ENCODE measurements at places on chromosomes 5 and 9.

GRCh38 chr9:125631391-125632085 is 75.5 kb downstream of the MAPKAP1 start:
- no peak overlapping the region for H3K27ac ChIP-seq
- no peak for DNase-seq
- no peaks in the 10 kb centered on the region for H3K4me1 ChIP-seq
- H3K36me3 ChIP-seq: no peaks in the 10 kb centered on the region
- H3K27me3 ChIP-seq: no peaks in the 10 kb centered on the region
- no peak overlapping the region for H3K4me3 ChIP-seq

DNA sequence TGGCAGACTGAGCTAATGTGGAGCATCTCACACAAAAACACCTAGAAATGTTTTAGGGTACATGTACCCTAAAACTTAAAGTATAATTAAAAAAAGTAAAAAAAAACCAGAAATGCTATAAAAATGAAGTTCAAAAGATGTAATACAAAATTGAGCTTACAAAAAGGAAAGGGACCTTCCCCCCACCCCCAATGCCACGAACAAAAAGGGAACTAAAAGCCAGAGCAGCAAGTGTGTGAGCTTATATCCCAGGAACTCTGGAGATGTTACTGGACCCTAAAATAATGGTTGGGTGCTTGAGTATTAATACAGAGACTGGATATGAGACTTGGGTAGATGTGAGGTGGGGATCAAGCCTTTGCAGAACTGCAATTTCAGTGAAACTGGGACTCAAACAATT is 11.0 kb downstream of the SPATA9 start:
- DNase-seq: no peak
- H3K4me3 ChIP-seq: no peak overlapping the region
- no peaks in the 10 kb centered on the region for H3K36me3 ChIP-seq
- no peak overlapping the region for H3K27ac ChIP-seq
- no peaks in the 10 kb centered on the region for H3K27me3 ChIP-seq

DNA sequence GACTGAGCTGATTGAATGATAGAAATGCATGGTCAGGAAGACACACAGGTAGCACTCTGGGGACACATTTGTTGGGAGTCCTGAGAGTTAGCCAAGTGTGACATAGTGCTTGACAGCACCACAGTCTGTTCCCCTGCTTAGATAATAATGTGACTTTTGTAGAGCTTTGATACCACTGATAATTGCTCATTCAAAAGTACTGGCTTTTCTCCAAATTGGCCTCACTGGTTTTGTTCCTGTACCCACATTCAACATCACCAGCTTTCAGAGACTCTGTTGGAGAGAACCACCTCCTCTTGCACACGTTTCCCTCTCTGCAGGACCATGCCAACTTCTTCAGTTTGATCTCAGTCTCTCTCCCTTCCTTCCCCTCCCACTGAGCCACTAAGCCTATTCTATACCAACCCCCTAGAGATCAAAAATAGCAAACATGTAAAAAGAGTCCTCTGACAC is 52.5 kb upstream of the IL7R start:
- no peaks in the 10 kb centered on the region for H3K36me3 ChIP-seq
- H3K4me3 ChIP-seq: no peak overlapping the region
- no peak overlapping the region for H3K27ac ChIP-seq
- no peak for DNase-seq
- H3K27me3 ChIP-seq: no peaks in the 10 kb centered on the region

GRCh38 chr5:139880416-139881142 is 85.0 kb downstream of the PSD2 start:
- H3K4me3 ChIP-seq: no peak overlapping the region
- DNase-seq: no peak
- H3K4me1 ChIP-seq: peaks cover 29% of the 10 kb centered on the region
- H3K36me3 ChIP-seq: no peaks in the 10 kb centered on the region
- no peaks in the 10 kb centered on the region for H3K27me3 ChIP-seq
- H3K27ac ChIP-seq: no peak overlapping the region

DNA sequence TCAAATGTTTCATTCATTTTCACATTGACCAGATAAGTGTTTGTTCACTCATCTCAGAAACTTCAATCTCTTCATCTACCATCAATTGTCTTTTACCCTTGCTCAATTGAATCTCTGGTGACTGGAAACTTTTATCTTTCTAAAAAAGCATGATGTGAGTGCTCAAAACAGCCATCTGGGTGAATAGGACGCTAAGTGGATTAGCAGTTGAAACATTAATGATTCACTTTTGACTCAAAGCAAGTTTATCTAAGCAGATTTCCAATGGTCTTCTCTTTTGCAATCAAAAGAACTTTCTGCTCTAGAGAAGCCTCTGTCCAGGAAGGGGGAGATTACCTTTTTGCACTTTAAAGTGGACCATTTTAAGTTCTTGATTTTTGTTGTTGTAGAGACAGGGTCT is 22.2 kb downstream of the KLF4 start:
- no peak for DNase-seq
- no peak overlapping the region for H3K27ac ChIP-seq

DNA sequence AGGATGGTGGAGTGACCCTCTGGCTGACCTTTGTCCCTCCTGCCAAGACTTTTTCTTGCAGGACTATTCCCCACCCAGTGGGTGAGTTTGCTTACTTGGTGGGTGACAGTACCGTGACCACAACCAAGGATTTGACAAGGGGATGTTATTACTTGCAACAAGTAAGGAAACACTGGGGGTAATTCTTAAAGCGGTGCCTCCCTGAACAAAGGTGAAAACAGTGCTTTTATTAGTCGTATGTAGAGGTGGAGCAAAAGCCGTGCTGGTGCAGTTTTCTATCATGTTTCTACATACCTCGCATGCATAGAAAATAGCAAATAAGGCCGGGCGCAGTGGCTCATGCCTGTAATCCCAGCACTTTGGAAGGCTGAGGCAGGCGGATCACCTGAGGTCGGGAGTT is 41.0 kb upstream of the KDM4C start:
- H3K4me1 ChIP-seq: no peaks in the 10 kb centered on the region
- no peak overlapping the region for H3K4me3 ChIP-seq
- no peak for DNase-seq
- H3K27ac ChIP-seq: no peak overlapping the region
- no peaks in the 10 kb centered on the region for H3K27me3 ChIP-seq

- no peak for DNase-seq
- H3K36me3 ChIP-seq: peaks cover 38% of the 10 kb centered on the region
- H3K4me1 ChIP-seq: no peaks in the 10 kb centered on the region
- no peaks in the 10 kb centered on the region for H3K27me3 ChIP-seq
- H3K27ac ChIP-seq: no peak overlapping the region
Measured at GRCh38 chr9:107322643-107323042, 39.6 kb downstream of the RAD23B start.

- no peaks in the 10 kb centered on the region for H3K4me1 ChIP-seq
- no peaks in the 10 kb centered on the region for H3K27me3 ChIP-seq
- DNase-seq: no peak
- H3K36me3 ChIP-seq: no peaks in the 10 kb centered on the region
- H3K27ac ChIP-seq: no peak overlapping the region
Measured at GRCh38 chr5:109989994-109990722, 300.4 kb downstream of the MAN2A1 start.

- H3K36me3 ChIP-seq: no peaks in the 10 kb centered on the region
- H3K27me3 ChIP-seq: no peaks in the 10 kb centered on the region
- no peaks in the 10 kb centered on the region for H3K4me1 ChIP-seq
- no peak overlapping the region for H3K4me3 ChIP-seq
Measured at GRCh38 chr5:163766936-163767670, 261.7 kb downstream of the MAT2B start.

- no peaks in the 10 kb centered on the region for H3K27me3 ChIP-seq
- DNase-seq: no peak
Measured at GRCh38 chr5:100900142-100900795, 2.8 kb downstream of the ST8SIA4 start.

DNA sequence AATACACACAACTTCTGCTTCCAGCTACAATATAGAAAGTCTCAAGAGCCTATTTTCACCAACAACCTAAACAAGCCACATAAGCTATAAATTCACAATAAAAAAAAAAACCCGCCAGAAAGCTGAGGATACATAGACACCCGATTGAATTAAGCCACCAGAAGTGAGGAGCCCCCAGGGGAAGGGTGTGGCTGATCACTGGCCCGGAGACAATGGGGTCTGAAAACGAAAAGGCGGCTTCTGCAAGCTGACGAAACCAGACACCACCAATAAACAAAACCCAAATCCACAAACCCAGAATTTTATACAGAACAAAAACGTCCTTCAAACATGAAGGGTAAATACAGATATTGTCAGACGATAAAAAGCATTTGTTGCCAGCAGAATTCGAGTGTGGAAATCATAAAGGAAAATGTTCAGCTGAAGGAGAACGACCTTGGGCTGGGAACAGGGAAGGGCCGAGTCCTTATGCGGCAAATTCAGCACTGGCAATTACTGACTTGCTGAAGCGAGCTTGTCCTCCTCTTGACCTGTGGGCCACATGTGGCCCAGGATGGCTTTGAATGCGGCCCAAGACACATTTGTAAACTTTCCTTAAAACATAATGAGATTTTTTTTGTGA is 39.6 kb upstream of the CEP72 start:
- no peak overlapping the region for H3K4me3 ChIP-seq
- no peak overlapping the region for H3K27ac ChIP-seq
- no peaks in the 10 kb centered on the region for H3K4me1 ChIP-seq
- H3K27me3 ChIP-seq: no peaks in the 10 kb centered on the region
- H3K36me3 ChIP-seq: no peaks in the 10 kb centered on the region
- DNase-seq: peak; percentile 16

DNA sequence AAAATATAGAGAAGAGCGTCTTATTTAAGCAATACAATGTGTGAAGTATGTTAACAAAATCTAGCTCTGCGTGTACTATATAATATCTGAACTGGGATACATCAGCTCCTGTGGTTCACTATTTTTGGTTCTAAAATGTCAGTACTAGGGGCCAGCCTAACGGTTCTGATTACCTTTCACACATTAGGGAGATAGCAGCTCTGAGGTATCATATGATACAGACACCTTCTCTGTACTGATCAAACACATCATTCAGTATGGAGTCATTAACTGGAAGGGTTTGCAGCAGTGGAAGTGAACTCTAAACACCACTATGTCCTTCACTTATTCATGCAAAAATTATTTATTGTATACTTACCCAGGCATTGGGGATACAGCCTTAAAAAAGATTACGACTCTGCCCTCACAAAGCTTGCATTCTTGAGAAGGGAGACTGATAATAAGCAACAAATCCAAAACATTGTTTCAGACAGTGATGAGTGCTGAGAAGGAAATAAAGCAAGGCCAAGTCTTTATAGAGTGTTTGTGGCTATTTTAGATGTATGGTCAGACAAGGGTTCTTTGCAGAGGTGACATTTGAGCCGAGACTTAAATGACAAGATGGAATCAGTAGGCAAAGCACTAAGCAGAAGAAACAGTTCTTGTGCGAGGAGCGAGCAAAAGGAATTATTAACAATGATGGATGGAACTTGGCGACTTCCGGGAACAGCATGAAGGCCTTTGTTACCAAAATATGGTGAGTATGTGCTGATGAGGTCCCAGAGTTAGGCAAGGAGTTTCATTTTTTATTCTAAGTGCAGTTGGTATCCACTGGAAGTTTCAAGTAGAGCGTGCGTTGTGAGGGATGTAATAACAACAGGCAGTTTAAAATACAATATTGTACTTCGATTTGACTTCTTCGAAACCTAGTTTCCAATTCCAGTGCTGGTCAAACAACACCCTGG is 1.8 kb upstream of the LNPEP start:
- peak overlapping the region; percentile 89 for H3K4me3 ChIP-seq
- H3K36me3 ChIP-seq: no peaks in the 10 kb centered on the region
- DNase-seq: no peak
- peak overlapping the region; percentile 99 for H3K27ac ChIP-seq
- peaks cover 2% of the 10 kb centered on the region for H3K4me1 ChIP-seq
- no peaks in the 10 kb centered on the region for H3K27me3 ChIP-seq

DNA sequence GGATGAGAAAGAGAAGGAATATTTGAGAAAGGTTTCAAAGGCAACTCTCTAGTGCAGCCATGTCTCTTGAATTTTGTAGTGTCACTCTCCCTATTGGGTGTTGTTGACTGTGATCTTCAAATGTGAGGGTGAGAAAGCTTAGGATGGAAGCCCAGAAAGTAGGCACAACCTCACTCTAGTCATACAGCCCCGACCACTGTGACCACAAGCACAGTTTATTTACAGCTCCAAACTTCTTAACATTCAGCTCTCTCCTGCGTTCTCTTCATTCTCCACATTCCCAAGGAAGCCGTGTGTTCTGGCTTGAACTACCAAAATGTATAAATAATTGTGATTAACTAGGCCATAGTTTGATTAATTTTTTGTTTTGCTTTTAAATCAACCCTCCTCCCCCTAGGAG is 542.9 kb downstream of the LRRC70 start:
- DNase-seq: no peak
- no peak overlapping the region for H3K27ac ChIP-seq
- H3K4me3 ChIP-seq: no peak overlapping the region
- H3K4me1 ChIP-seq: no peaks in the 10 kb centered on the region

- peaks cover 50% of the 10 kb centered on the region for H3K4me1 ChIP-seq
- H3K36me3 ChIP-seq: no peaks in the 10 kb centered on the region
- no peak for DNase-seq
- no peak overlapping the region for H3K27ac ChIP-seq
- no peaks in the 10 kb centered on the region for H3K27me3 ChIP-seq
- H3K4me3 ChIP-seq: no peak overlapping the region
Measured at GRCh38 chr9:137049544-137050449, 3.8 kb upstream of the NPDC1 start.

GRCh38 chr9:122946461-122947005 is 5.7 kb downstream of the RABGAP1 start:
- H3K36me3 ChIP-seq: no peaks in the 10 kb centered on the region
- H3K4me3 ChIP-seq: no peak overlapping the region
- DNase-seq: no peak

DNA sequence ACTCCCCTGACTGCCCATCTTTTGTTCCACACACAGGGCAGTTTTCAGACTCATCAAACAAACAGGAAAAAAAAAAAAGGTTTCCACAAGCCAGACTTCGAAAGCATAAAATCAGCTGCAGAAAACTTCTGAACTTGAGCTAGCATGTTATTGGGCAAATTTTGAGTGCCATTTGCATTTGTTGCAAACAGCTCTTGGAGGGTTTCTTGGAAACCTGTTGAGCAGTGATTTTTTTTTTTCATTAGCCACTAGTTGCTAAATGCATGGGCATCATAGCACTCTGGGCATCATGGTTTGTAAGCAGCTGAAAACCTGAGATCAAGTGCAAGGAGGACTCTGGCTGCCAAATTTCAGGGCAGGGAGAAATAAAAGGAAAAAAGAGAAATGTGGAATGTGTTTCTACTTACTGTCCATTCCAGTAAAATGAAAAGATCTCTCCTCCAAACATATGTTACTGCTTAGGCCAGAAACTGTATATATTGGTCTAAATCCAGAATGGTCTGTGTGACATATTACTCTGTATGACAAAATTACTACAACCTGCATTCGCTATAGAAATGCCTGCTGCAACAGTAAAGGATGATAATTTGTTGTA is 85.2 kb upstream of the SMIM23 start:
- no peaks in the 10 kb centered on the region for H3K27me3 ChIP-seq
- DNase-seq: no peak
- H3K36me3 ChIP-seq: no peaks in the 10 kb centered on the region
- H3K4me1 ChIP-seq: no peaks in the 10 kb centered on the region
- no peak overlapping the region for H3K27ac ChIP-seq

GRCh38 chr9:13215791-13216554 is 63.5 kb downstream of the MPDZ start:
- H3K27me3 ChIP-seq: no peaks in the 10 kb centered on the region
- peaks cover 20% of the 10 kb centered on the region for H3K36me3 ChIP-seq
- H3K4me1 ChIP-seq: no peaks in the 10 kb centered on the region
- H3K27ac ChIP-seq: no peak overlapping the region
- no peak overlapping the region for H3K4me3 ChIP-seq

All from right atrium auricular region (tissue), 2 donors.